Dermis microvascular lymphatic vessel endothelial cell (primary cell): ENCODE measurements at places on chromosomes 6 and 20. TPM values are rescaled to one million over a fixed set of nuclear protein-coding genes. Genes with fewer than 3 reads are reported as not detected.

The ABHD16B gene
- total RNA-seq: not detected in 2 replicates

The EYA4 gene
- under 0.01 and 0.51 TPM in 2 replicates for total RNA-seq

The OR2B6 gene
- total RNA-seq: not detected in 2 replicates

The HEY2 gene
- total RNA-seq: under 0.01 TPM in 1 of 2 replicates, not detected in the other

The IGF2R gene
- total RNA-seq: 81.4 and 120 TPM in 2 replicates

The TUBB2B gene
- 3.6 and 4.6 TPM in 2 replicates for total RNA-seq

The SLC17A2 gene
- not detected in 2 replicates for total RNA-seq
